ENCODE measurements at places on chromosomes 4 and X. TPM values are rescaled to one million over a fixed set of nuclear protein-coding genes. Genes with fewer than 3 reads are reported as not detected.

The EOLA2 gene
- 23.7 TPM for total RNA-seq

GRCh38 chrX:63785708-63786040, 660 bp upstream of the ARHGEF9 start:
- no peak for DNase-seq

The FAM133A gene
- total RNA-seq: under 0.01 TPM

- no peak for DNase-seq
Measured at GRCh38 chr4:5096261-5096660, 45.0 kb downstream of the STK32B start.

The IL21 gene
- not detected for total RNA-seq

Measured in IMR-90 (cell line).